ENCODE measurements at places on chromosomes 3 and 15.

GRCh38 chr15:64850778-64851502 lies 9.2 kb downstream of the PLEKHO2 start:
- DNase-seq: no peak

DNA sequence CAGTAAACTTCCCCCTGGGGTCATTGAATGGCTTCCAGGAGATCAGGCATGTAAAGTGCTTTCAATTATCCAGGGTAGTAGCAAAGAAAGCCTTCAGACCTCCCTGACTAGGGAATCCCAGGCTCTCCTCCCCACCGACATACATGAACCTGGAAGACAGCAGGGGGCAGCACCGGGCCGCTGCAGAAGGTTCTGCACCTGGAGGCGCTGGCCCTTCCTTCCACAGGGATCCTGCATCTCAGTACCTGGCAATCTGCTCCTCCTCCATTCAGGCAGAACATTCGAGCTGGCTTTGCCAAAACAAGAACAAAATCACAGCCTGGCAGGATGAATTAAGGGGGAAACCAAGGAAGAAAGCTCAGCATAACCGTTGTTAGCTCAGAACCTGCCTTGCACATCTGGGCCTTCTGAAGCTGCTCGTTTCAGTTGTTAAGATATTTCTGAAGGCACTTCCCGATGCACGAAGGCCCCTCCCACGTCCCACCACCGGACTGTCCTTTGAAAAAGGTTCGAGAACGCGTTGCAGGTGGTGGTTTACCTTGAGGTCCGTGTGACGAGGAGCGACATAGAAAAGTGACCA lies 237.7 kb downstream of the SLCO3A1 start:
- DNase-seq: no peak

GRCh38 chr15:85324202-85324601 lies 56.2 kb upstream of the AKAP13 start:
- DNase-seq: no peak

- DNase-seq: no peak
Measured at GRCh38 chr15:75449585-75450306, 1.7 kb downstream of the SIN3A start.

DNA sequence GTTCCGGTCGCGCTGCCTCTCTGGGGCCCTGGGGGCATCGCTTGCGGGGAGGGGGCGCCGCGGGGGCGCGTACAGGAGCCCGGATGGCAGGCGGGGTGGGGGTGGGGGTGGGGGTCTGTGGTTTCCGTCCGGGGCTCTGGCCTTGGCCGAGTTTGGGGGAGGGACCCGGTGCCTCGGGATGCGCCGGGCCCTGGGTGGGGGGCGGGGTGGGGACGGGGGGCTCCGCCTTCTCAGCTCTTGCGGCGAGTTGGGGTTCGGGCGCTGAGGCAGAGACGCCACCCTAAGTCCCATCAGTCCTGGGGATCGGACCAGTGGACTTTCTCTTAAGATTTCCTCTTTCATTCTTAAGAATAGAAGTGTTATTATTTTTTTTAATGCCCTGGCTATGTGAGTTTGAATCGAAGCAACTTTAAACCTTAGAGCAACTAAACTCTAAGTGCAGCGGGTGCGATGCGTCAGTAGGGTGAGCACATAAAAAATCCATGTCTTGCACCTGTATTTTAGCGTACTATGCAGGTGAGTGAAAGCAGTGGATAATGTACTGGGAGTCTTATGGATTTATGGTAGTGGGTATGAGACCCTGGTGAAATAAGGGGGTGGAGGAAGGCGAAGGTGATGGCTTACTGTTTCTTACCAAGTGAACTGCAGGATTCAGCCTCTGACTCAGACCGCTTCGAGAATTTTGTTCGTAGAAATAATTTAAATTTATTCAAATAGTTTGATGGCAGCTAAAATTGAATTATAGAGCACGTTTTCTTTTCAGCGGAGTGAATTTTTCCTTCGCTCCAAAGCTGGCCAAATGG lies 762 bp downstream of the CTNNB1 start:
- no peak for DNase-seq

GRCh38 chr3:42575137-42575741 lies 6.5 kb downstream of the SEC22C start:
- DNase-seq: no peak

DNA sequence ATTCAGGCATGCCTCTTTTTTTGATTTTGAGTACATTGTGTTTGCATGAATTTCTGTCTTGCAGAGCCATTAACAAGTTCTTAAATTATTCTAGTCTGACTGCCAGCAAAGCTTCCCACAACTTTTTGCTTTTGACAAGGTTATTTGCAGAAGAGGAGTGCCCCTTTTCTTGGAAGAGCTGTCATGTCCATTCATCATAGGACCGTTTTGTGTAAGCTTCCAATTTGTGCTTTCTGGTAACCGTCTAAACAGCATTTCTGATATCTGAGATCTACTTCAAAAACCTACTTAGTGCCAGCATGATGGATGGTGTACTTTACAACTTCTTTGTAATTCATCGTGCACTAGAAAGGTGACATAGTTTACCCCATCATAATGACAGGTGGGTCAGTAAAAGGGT lies 379.7 kb downstream of the NAALADL2 start:
- no peak for DNase-seq

GRCh38 chr3:140315955-140316354 lies 361.9 kb upstream of the TRIM42 start:
- no peak for DNase-seq

- no peak for DNase-seq
Measured at GRCh38 chr15:87735522-87735921, 521.0 kb downstream of the NTRK3 start.

DNA sequence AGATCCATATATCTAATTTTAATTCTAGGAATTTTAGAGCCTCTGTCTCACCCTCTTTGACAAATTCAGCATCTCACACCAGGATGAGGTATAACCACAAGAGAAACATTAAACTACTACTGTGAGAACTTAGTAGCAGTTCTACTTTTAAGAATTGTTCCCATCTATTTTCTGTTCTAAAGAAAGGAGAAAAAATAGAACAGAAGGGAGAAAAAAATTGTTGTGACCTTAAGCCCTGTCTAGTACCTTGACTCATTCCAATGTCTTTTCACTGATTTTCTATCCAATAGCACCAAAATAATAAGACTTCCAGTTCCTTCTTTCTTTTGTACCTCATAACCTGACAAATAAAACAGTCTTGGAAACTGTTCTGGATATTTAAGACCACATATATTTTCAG lies 37.0 kb downstream of the FRMD5 start:
- no peak for DNase-seq

DNA sequence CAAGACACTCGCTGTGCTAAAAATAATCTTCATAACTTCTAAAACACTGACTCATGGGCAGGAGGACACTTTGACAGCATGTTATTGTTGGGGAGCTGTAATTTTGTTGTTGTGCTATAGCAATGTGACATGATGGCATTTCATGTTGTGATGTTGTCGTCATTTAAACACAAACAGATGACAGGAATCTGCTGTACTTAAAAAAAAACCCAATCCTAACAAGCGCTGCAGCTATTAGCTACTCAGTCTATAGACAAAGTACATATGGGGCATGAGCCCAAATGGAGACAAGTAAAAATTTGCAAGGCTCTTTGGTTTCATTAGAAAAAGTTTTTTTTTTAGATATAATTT lies 828 bp upstream of the ATOSA start:
- no peak for DNase-seq

- DNase-seq: no peak
Measured at GRCh38 chr15:83123529-83123928, 16.1 kb downstream of the TM6SF1 start.

- DNase-seq: no peak
Measured at GRCh38 chr3:186143250-186143649, 34.4 kb upstream of the ETV5 start.

DNA sequence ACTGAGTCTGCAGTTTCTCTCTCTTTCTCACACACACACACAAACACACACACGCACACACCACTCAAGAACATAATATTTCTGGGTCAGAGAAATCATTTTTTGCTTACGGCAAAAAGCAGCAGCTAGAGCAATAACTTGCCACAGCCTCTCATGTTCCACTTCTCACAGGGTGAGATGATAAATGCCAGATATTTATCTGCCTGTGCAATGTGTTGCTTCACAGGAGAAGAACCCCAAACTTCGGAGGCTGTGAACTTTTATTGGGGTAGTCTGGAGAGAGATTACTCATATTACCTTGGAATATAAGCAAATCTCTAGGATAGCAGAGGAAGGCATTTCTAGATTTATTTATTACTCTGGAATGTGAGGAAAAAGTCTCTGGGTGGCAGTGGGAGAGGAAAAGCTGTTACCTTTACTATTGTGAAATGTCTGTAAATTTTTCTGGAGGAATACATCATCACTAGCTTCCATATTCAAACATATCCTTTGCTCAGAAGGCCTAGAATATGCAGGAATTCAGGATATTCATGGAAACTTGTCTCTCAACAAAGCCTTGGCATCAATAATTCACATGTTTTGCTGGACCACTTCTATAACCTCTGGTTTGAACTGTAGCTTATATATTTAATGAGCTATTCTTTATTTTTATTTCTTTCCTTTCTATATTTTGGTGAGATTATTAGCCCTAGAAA lies 369.2 kb downstream of the NSUN3 start:
- DNase-seq: no peak

- DNase-seq: no peak
Measured at GRCh38 chr15:39997639-39998038, 41.3 kb downstream of the SRP14 start.

- no peak for DNase-seq
Measured at GRCh38 chr3:15428539-15428938, 1.1 kb downstream of the EAF1 start.

- no peak for DNase-seq
Measured at GRCh38 chr15:92901072-92901761, 1.1 kb downstream of the CHD2 start.

GRCh38 chr3:96209699-96210098 lies 604.7 kb upstream of the EPHA6 start:
- no peak for DNase-seq

GRCh38 chr3:16319307-16319706 lies 54.3 kb downstream of the OXNAD1 start:
- no peak for DNase-seq

DNA sequence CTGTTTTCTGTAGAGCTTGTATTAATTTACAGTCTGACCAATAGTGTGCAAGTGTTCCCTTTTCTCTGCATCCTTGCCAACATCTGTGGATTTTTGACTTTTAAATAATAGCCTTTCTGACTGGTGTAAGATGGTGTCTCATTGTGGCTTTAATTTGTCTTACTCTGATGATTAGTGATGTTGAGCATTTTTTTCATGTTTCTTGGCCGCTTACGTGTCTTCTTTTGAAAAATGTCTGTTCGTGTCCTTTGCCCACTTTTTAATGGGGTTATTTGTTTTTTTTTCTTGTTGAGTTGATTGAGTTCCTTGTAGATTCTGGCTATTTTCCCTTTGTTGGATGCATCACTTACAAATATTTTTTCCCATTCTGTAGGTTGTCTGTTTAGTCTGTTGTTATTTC lies 7.6 kb upstream of the ACOX2 start:
- DNase-seq: no peak

- DNase-seq: no peak
Measured at GRCh38 chr3:31420311-31420710, 112.4 kb upstream of the STT3B start.

DNA sequence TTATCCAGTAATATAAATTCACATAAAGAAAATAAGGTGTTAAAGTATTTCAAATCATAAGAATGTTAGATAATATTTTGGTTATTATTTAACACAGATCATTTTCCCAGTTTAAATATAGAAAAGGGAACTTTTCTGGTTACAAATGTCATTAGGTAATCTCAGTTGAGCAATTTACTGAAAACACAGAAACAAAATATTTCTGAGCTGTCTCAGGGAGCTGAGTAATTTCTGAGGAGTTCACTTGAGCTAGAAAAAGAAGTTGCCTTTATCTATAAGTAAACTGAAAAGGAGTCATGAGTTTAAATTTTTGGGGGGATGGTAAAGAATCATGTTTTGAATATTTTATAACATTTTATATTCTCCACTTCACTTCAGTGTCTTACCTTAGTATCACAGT lies 855.4 kb upstream of the ARPP21 start:
- DNase-seq: no peak

GRCh38 chr3:49163609-49164008 lies 2.5 kb downstream of the CCDC71 start:
- no peak for DNase-seq

GRCh38 chr15:92807971-92808571 lies 92.1 kb upstream of the CHD2 start:
- DNase-seq: no peak

GRCh38 chr3:133979553-133979952 lies 50.2 kb downstream of the SLCO2A1 start:
- no peak for DNase-seq

DNA sequence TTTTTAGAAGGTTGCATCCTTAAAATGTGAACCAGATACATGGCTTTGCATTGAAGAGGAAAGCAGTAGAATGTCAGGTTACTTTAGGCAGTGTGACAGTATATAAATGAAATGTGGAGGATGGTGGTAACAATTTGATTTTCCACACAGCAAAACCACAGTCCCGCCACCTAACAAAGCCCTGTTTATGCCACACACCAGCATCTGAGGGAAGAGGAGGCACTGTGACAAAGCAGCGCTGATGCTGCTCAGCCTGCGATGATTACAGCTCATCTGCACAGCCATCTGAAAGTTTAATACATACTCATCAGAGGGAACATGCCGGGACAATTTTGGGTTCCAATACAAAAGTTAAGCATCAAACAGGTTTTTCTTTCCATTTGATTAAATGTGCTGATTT lies 8.9 kb downstream of the RNF7 start:
- no peak for DNase-seq

Measured in H1 (cell line).